ENCODE measurements at places on chromosomes 6 and 20. TPM values are rescaled to one million over a fixed set of nuclear protein-coding genes. Genes with fewer than 3 reads are reported as not detected.
A peak's percentile ranks its signal among the peaks of the same experiment; 100 is the strongest.

GRCh38 chr6:150765067-150765764 lies 100.3 kb upstream of the MTHFD1L start:
- H3K27me3 ChIP-seq, result no peaks in the 10 kb centered on the region
- DNase-seq, result no peak
- no peaks in the 10 kb centered on the region for H3K36me3 ChIP-seq
- H3K4me1 ChIP-seq, result no peaks in the 10 kb centered on the region
- no peak overlapping the region for H3K4me3 ChIP-seq

CRISP3 gene
- total RNA-seq, result 0.48 TPM

HUS1B gene
- 0.94 TPM for total RNA-seq

- H3K27ac ChIP-seq, result no peak overlapping the region
- DNase-seq, result no peak
- no peak overlapping the region for H3K4me3 ChIP-seq
- H3K4me1 ChIP-seq, result no peaks in the 10 kb centered on the region
- no peaks in the 10 kb centered on the region for H3K36me3 ChIP-seq
- H3K27me3 ChIP-seq, result peaks cover 1% of the 10 kb centered on the region
Observed at GRCh38 chr6:159646733-159647132, 46.3 kb downstream of the SOD2 start.

DNA sequence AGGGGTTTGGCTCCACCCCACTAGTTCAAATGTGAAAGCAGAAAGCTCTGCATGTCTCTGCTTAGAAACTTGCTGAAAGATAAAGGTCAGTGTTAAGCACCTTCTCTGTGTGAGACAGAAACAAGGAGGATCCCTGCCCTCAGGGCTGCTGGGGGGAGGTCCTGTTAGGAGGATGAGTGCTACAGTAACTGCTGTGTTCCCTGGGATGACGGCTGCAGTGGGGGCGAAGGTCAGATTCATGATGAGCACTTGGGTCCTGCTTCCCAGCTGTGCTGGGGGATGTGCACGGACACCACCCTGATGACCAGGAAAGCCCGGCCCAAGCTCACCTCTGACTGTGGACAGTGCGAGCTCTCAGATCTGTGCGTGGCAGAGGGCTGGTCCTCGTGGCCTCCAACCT lies 252.6 kb downstream of the DLL1 start:
- H3K27me3 ChIP-seq, result peaks cover 93% of the 10 kb centered on the region
- H3K36me3 ChIP-seq, result no peaks in the 10 kb centered on the region
- H3K4me3 ChIP-seq, result no peak overlapping the region
- H3K4me1 ChIP-seq, result no peaks in the 10 kb centered on the region
- DNase-seq, result no peak

DNA sequence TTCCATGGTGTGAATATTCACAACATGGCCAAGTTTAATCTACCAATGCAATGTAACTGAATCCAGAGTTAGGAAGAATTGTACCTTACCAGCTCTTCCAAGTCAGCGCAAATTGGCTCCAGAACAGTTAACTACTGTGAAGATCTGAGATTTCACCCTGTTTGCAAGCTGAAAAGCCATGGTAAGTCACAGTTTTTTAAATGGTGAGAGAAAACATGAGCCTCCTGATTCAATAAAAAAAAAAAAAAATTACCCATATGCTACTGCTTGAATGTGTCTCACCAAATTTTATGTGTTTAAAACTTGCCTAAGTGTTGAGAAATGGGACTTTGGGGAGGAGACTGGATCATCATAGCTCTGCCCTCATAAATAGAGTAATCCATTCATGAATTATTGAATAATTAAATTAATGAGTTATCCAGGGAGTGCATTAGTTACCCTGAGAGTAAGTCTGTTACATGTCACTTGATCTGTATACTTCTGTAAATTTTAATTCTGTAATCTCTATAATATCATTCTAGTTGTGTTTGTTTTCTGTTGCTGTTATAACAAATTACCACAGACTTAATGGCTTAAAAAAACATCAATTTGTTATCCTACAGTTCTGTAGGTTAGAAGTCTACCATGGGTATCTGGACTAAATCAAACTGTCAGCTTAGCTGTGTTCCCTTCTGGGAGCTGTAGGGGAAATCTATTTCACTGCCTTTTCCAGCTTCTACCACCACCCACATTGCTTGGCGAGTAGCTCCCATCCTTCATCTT lies 1355.9 kb downstream of the GRIK2 start:
- no peaks in the 10 kb centered on the region for H3K4me1 ChIP-seq
- H3K27me3 ChIP-seq, result no peaks in the 10 kb centered on the region
- no peaks in the 10 kb centered on the region for H3K36me3 ChIP-seq
- no peak overlapping the region for H3K27ac ChIP-seq
- DNase-seq, result no peak
- no peak overlapping the region for H3K4me3 ChIP-seq

WFDC2 gene
- 159 TPM for total RNA-seq

METTL24 gene
- total RNA-seq, result not detected

- H3K27me3 ChIP-seq, result no peaks in the 10 kb centered on the region
- peak overlapping the region; percentile 58 for H3K27ac ChIP-seq
- peaks cover 5% of the 10 kb centered on the region for H3K36me3 ChIP-seq
- peak overlapping the region; percentile 89 for H3K4me3 ChIP-seq
- peaks cover 18% of the 10 kb centered on the region for H3K4me1 ChIP-seq
Observed at GRCh38 chr6:49462599-49462926, 490 bp downstream of the MMUT start.

DNA sequence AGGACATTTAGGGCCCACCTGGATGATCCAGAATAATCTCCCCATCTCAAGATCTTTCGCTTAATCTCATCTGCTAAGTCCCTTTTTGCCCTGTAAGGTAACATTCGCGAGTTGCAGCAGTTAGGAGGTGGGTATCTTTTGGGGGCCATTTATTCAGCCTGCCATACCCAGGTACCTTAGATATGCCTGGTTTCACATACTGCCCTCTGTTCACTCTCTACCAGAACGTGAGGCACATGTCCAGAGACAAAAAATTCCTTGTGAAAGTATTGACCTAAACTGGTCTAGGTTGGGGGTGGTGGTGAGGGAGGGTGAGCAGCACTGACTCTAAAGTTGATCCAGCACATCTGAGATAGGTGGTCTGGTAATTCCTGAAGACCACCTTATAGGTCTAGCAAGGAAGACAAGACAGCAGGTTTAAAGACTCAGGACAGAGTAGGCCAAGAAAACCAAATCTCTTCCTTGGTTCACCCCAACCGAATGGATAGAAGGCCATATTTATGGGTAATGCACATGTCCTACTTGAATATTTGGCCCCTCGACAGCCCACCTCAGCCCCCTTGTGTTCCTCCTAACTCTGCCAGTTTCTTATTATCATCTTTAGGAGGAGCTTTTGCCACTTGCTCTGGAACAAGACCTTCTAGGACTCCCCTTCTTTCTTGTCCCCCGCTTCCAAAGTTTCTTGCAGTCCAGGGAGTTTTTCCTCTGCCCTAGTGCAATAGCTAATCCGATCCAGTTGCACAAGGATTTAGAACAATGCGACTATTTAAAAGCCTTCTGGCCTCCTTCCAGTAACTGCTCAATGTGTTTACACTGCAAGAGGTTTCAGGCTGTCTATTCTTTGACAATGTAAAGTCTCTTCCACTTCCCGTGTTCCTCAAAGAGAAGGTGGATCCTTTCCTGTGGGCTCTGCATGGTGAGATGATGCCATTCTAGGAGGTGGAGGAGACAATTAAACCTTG lies 213.0 kb upstream of the LAMP5 start:
- no peak overlapping the region for H3K4me3 ChIP-seq
- H3K4me1 ChIP-seq, result peaks cover 12% of the 10 kb centered on the region
- H3K36me3 ChIP-seq, result no peaks in the 10 kb centered on the region
- no peak overlapping the region for H3K27ac ChIP-seq
- H3K27me3 ChIP-seq, result no peaks in the 10 kb centered on the region

RHAG gene
- total RNA-seq, result not detected

DNA sequence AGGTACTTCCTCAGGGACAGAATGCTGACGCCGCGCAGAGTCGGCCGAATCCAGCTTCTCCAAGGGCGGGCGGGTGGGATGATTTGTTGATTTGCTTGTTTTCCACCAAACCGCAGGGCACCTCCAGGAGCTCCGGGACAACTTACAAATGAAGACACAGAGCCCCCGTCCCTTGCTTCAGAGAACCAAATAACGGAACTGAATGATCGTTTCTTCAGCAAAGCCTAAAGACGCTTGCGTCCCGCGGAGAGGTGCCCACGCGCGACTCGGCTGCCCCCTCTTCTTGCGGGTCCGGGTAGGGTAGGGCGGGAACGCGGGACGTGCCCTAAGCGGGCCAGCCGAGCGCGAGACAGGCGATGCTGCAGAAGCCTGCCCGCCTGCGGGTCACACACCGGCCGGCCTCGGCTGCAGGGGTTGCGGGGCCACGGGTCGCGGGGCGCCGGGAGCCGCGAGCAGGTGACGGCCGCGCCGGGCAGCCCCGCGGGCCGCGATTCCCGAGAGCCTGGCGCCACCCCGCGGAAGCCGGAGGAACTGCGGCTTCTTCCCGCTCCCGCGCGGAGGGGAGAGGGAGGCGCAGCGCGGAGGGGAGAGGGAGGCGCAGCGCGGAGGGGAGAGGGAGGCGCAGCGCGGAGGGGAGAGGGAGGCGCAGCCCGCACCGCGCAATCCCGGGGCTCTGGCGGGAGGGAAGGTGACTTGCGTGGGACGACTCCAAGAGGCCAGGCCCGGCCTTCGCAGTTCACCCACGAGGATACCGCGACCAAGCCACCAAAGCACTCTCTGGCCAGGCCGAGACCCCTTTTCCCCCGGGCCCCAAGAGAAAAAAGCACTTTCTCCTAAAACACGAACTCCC lies 7.7 kb upstream of the FOXF2 start:
- peak overlapping the region; percentile 49 for H3K4me3 ChIP-seq
- H3K36me3 ChIP-seq, result no peaks in the 10 kb centered on the region
- peak; percentile 73 for DNase-seq

DNA sequence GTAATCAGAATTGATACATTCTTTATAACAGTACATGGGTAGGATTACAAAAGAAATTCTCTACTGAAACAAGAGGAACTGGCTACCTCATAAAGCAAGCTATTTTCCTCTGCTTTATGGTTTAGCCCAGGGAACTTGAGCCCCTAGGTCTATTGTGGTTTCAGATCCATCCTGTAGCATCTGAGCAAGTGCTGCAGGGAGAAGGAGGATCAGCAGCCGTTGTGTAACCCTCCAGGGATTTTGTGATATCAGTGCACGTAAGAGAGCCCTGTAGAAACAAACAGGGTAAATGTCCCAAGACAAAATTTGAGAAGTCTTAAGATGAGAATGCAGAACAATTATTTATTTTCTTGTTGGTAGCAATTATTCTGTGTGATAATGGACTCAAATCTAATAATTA lies 165.2 kb upstream of the DEFB112 start:
- no peak for DNase-seq
- no peaks in the 10 kb centered on the region for H3K36me3 ChIP-seq
- H3K27ac ChIP-seq, result no peak overlapping the region

GINM1 gene
- total RNA-seq, result 14.7 TPM

All from PC-9 (cell line).